ENCODE measurements at places on chromosomes 12 and 14.

DNA sequence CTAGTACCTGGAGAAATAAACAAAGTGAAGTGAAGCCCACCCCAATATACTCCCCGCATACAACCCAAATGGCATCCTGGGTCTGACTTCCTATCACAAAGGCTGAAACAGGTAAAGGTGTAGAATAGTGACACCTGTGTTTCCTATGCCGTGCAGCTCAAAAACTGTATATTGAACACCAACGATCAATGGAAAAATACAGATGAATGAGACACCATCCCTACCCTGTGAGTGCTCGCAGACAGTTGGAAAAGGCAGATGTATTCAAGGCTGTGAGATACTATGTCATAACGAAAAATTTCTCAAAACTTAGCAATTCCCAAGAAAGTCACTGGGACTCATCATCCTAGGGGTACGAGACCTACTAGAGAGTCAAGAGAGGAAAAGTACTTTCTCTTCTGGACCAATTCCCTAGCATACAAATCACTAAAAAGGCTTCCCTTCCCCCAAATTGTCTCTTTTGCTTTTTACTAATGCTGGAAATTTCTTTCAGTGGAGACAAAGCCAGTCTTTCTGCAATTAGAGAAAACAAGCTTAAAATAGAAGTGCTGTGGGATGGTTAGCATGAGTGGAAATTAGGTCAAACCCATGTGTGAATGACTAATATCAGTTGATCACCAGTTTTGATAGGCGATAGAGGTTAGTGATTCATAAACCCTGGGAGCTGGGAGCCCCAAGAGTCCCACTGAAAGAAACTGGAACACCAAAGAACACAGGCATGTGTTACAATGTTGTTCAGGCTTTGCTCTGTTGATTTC lies 249.7 kb downstream of the SPTSSA start:
- no peak for DNase-seq

DNA sequence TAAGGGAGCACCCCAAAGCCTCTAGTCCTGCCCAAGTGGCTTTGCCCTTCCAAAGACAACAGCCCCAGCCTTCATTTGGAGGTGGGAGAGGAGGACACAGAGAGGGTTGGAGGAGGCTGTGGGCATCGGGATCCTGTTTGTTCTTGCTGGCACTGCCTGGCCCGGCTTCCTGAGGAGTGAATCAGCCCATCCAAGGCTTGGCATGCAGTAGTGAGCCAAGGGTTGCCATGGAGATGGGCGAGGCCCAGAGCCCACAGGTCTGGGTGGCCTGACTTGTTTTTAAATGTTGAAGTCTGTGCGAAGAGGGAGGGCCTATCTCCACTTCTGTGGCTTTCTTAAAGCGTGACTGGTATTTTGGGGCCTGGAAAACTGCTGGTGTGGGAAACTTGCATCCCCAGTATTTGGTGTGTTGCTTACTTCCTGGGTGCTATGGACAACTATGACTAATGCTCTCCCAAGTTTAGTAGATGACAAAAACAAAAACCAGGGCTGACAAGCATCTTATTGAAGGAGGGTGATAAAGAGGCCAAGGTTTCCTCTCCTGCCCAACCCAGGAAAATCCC lies 15.8 kb downstream of the CD9 start:
- no peak for DNase-seq

- no peak for DNase-seq
Observed at GRCh38 chr12:63424671-63425070, 243.6 kb downstream of the DPY19L2 start.

GRCh38 chr12:104864668-104865067 lies 93.4 kb downstream of the SLC41A2 start:
- DNase-seq, result no peak

DNA sequence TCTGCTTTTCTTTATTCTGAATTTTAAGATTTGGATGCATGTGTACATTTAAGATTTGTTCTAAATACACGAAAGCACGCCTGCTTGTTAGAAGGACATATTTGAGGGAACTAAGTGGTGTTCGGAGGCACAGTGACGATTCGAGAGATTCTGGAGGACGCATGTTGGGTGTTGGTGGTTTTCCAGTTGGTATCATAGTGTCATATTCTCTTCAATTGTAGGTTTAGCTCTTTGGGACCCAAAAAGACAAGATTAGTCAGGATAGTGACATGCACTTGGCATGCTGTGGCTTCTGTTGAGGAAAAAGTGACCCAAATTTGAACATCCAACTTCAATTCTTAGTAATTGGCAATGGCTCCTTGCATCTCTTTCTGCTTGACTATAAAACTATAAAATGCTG lies 30.1 kb downstream of the PRKCH start:
- DNase-seq, result no peak

GRCh38 chr12:28563936-28564335 lies 373.7 kb downstream of the CCDC91 start:
- no peak for DNase-seq

GRCh38 chr12:123877968-123878367 lies 94.7 kb downstream of the CCDC92 start:
- DNase-seq, result no peak

DNA sequence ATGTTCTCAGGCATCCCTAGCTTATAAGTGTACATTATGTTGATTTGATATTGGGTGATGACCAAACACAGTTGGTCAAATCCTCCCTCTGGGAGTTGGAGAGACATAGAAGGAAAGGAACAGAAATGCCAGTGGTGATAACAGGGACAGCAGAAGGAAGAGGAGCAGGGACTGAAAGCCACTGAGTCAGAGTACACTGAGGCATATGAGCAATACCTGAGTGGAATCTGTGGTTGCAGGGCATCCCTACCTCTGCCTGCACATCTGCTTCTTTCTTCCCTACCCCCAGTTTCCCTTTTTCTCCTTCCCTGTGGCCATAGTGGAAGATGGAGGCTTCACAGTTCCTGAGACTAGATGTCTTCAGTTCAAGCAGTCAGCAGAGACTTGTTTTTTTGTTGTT lies 44.9 kb downstream of the BICD1 start:
- no peak for DNase-seq

GRCh38 chr14:42527141-42527540 lies 920.5 kb downstream of the LRFN5 start:
- no peak for DNase-seq

DNA sequence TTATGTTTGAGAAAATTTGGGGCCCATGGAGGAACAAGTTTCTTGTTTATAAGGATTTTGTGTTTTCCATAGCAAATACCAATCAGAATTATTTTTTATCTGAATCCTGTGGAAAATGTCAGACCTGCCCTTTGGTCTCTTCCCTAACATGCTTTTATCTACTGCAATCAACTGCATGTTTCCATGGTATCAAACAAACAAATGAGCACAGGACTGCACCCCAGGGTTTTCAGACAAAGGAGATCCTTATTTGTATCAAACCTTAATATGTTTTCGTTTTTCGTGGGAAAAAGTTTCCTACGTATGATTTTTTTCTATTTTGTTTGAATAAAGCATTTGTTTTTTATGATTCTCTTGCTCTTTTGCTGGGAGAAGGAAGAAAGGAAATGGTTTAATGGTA lies 91.1 kb downstream of the GPR135 start:
- DNase-seq, result no peak

GRCh38 chr14:59197695-59198262 lies 9.3 kb downstream of the DAAM1 start:
- no peak for DNase-seq

DNA sequence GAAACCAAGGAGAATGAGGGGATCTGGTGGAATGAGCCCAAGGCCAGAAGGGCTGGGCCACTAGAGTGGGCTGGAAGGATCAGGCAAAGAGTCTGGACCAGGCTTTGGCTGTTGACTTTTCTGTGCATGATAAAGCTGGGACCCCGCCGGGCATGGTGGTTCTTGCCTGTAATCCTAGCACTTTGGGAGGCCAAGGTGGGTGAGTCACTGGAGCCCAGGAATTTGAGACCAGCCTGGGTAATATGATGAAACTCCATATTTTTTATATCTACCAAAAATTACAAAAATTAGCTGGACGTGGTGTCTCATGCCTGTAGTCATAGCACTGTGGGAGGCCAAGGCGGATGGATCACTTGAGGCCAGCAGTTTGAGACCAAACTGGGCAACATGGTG lies 393 bp upstream of the KLHL33 start:
- DNase-seq, result no peak

GRCh38 chr12:29316752-29317151 lies 64.2 kb downstream of the ERGIC2 start:
- no peak for DNase-seq

- DNase-seq, result no peak
Observed at GRCh38 chr14:73789989-73790581, 61.5 kb upstream of the PTGR2 start.

GRCh38 chr12:53941750-53942149 lies 3.1 kb downstream of the HOXC13 start:
- no peak for DNase-seq

DNA sequence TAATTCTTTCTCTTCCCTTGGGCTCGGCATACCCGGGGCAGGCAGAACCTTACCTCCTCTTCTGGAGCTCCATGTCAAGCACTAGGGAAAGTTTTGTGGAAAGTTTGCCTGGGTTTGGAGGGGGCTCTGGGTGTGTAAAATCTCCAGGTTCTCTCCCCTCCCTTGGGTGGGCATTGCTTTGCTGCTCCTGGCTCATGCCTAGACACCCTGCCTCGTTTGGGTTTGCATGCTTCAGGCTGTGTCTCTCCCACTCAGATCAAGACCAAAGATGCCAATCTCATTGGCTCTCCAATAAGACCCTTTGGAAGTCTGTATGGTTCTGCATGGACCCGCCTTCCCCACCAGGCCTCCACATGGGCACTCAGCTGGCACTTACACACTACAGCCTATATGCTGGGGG lies 6.2 kb upstream of the KRT2 start:
- DNase-seq, result no peak

DNA sequence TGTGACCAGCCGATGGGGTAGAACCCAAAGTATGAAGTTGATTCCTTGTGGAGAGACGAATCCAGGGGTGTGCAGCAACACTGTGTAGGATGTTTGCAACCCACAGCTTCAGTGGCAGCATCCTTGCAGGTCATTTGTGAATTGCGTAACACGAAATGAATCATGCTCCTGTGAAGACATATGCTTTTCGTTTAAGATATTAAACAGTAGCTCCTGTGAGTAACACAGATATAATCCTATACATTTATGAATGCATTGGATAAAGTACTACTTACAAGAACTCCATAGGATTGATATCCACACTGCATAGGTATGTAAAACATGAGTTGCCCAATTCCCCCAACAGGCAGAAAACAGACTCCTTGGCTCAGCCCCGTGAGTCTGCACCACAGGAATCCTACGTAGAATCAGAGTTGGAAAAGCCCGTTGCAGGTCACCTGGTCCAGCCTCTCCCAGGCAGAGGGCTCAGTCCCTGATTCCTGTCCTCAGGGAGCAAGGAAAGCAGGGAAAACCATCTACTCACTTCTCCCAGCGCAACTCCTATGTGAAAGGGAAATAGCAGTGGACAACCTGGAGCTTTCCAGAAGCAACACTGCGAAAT lies 75.8 kb downstream of the GPATCH2L start:
- DNase-seq, result no peak

GRCh38 chr12:75666126-75666938 lies 154.9 kb upstream of the KRR1 start:
- DNase-seq, result no peak

DNA sequence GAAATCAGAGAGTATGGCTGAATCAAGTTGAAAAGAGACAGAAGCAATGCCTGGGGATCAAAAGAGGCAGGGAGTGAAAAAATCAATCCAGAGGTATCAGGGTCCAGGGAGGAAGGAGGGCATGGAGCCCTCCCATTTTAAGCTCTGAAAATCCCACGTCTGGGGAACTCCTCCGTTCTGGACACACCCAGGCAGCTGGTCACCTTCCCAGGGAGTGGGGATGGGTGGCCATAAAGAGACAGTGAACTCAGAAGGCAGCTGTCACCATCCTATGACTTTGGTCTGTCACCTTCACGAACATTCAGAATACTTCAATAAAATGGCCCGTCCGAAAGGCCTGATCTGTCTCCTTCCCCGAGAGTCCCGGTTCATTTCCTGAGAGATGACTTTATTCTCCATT lies 71.6 kb downstream of the MAP1LC3B2 start:
- DNase-seq, result no peak

GRCh38 chr14:50768680-50769079 lies 62.3 kb downstream of the NIN start:
- DNase-seq, result no peak
